Spinal cord (tissue), 10 donors: ENCODE measurements at places on chromosomes 5 and 9. TPM values are rescaled to one million over a fixed set of nuclear protein-coding genes. Genes with fewer than 3 reads are reported as not detected.

GRCh38 chr5:37951946-37952721 is 112.3 kb upstream of the GDNF start:
- DNase-seq = no peak

DNA sequence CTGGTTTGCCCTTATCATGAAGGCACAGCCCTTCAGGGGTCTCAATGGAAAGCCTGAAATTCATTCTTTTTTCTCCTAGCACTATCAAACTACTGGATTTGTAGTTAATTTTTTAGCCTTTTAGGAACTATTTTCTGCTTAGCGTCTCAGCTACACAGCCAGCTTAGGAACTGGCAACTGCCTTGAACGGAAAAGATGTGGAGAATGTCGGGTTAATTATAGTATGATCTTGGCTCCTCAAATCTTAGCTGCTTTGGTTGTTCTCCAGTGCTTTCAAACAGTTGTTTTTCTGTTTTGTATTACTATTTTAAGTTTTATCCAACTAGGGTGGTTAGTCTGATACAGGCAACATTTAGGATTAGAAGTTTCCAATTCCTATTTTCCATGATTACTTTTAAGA is 44.1 kb downstream of the CCNH start:
- DNase-seq = no peak

- no peak for DNase-seq
Observed at GRCh38 chr9:86977205-86977835, 30.0 kb upstream of the GAS1 start.

- no peak for DNase-seq
Observed at GRCh38 chr5:35513612-35514011, 104.1 kb upstream of the SPEF2 start.

- no peak for DNase-seq
Observed at GRCh38 chr5:159467666-159468065, 137.4 kb upstream of the IL12B start.

Gene PCDHB14
- 11.9 TPM for total RNA-seq

Gene AQP7
- 0.89 TPM for total RNA-seq
